ENCODE measurements at places on chromosomes 5 and 9.
A peak's percentile ranks its signal among the peaks of the same experiment; 100 is the strongest.

DNA sequence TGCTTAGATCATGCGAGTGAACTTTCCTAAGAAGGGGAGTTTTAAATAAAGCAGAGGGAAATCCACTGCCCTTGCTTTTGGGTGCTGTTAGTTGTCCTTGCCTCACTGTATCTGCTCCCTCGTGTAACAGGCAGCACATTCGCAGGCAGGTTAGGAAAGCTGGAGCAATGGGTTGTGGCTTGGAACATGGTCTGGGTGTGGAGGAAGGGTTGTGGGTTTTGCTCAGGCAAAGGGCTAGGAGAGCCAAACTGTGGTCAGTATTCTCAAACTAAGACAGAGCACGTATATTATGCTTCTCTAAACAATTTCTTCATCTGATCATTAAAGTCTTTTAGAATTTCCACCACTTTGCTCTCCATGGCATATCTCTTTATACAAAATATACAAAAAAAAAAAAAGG lies 135.7 kb downstream of the FANCC start:
- no peak for DNase-seq

DNA sequence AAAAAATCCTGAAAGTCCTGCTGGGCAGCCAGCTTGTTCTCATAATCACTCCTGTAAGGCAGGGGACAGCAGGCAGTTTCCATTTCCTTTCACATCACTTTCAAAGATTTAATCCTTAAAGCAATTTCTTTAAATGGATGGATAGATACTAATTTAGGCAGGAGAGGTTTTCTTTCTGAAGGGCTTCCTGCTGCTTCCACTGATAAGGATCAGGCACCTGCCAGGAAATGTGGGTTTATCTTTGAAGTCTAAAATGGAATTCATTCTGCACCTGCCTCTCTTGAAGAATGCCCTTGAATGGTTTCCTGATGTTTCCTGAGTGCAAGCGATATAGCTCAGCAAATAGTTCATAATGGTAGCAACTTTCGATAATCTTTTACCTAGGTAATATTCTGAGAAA lies 64.5 kb downstream of the STARD4 start:
- no peak for DNase-seq

DNA sequence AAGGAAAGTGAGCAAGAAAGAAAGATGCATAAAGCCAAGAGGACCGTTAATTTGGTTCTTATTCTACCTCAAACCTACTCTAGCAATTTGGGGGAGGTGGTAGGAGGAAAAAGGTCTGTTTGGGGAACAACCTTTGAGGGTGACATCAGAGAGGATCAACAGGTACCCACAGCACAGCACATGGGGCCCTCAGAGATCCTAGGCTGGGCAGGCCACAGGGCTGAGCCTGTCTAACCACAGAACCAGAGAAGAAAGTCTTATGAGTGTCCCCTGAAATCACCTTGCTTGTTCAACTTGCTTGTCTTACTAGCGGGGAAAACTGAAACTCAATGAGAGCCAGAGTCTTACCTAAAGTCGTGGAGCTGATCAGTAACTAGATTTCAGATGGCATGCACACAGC lies 385.2 kb downstream of the SPOCK1 start:
- no peak for DNase-seq

DNA sequence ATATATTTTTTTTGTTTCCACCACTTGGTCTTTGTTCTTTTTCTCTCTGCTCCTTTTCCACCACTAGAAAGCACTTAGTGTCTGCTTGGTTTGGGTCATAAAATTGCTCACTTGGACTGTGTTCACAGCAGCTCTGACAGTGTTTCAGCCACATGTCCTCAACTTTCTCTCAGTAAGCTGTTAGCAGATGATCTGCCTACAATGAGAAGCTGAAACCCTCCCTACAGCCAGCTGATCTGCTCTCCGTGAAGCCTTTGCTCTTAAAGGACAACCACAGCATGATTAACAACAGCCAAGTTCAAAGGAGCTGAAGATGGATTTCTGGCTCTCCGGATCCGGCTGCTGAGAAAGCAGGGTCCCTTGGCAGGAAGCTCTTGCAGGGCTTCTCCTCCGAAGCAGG lies 31.6 kb downstream of the PRLR start:
- DNase-seq: no peak

- DNase-seq: no peak
These were observed 61.3 kb downstream of the S1PR3 start for GRCh38 chr9:89052470-89053097.

DNA sequence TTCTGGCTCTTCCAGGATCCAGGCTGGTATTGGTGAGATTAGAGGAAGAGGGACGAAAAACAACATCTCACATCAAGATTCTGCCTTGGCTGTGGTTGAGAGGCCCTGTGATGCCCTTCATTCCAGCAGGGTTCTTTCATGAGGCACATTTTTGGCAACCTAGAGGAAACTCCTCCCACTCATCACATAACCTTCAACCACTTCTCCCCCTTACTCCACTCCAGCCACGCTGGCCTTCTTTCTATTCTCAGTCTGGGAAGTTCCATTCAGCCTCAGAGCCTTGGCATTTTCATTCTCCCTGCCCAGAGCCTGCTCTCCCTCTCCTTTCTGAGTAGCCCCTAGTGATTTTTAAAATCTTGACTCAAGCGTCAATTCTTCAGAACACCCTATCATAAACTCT lies 337.5 kb downstream of the ZSWIM6 start:
- no peak for DNase-seq

DNA sequence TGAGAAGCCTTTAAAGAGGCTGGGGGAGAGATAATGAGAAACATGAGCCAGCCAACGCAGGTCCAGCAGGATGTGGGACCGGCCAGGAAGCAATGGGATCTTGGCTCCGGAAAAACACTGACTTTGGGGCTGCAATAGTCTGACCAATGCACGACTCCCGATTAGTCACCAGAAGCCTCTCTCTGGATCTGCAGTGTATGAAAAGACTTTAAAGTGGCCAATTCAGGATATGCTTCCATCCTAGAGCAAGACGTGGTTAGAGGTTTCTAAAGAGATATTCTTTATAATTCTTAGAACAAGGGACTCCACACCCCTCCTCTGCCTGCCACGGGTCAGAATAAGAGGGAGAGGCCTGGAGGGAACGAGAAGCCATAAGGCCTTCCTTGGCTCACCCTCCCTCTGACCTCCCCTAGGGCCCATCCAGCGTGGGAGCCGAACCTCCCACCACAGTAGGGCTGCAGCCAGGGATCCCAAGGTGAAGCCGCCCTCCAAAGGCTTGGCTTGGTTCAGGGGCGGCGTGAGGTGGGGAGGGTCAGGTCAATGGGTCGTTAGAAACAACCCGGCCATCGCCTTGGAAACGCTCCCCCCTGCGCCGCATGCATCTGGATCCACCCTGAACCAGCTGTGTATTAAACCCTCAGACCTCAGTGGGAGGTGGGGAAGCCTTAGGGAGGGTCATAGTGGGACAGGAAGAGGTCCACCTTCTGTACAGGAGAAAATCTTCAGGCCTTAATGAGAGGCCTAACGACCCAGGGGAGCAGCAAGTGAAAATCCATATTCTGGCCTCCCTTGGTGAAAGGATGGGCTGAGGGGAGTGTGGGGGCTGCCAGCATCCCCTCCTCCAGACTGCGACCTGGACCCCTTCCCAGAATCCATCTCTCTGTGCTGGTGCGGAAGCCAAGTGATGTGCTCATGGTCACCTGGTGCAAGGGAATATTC lies 11.1 kb downstream of the FGF1 start:
- peak; percentile 89 for DNase-seq

DNA sequence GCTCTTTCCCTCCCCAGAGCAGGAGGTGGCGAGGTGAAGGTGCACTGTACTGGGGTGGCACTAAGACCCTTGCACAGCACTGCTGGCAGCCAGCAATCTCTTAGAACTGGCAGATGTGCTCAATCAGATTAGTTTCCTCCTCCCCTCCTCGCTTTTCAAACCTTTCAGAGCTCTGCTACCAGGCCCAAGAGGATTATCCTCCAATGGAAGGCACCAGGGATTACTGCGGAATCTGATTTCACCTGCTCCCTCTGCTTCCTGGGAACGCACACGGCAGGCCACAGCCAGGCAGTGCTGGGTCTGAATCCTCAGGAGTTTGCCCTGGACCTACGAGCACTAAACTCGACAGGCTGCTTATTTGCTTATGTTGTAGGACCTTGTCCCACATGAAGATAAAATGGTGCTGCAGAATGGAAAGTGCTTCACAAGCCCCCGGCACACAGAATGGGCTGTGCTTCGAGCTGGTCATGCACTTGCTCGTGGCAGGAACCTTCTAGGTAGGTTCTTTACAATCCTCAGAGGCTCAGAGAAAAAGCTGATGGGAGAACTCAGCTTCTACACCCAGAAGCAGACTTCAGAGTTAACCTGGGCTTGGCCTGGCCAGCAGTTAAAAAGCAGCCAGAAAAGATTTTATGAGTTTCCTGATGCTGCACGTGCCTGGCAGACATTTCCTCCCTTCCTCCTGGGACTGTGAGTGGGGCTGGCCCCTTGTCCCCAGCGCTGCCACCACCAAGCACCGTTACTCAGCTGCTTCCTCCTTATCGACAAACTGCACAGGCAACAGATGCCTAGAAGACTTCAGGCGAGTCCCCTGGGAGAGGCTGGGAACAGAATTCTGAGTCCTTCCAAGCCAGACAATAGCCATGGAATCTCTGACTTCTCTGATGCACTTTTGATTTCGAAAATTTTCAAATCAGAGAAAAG lies 33.1 kb downstream of the FABP6 start:
- DNase-seq: no peak

GRCh38 chr5:113764382-113764781 lies 250.9 kb downstream of the YTHDC2 start:
- no peak for DNase-seq

Measured in IMR-90 (cell line).